ENCODE measurements at places on chromosomes 4 and X.

DNA sequence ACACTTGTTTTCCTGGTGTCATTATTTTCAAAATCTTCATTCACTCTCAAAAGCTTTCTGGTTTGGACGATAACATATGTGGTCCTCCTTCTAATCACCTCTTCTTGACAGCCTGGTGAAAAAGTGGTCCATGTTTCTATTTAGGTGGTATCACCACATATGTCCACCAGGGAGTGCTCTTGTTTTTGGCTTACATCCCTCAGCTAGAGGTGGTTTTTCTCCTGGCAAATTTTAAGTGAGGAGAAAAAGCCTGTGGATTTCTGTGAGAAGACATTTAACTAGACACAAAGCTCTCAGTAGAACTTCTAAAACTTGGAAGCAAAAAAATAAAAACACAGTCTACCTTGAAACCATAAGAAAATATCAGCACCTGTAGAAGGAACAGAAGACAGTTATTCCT, 58.0 kb upstream of the FRMPD4 start:
- DNase-seq, result no peak

DNA sequence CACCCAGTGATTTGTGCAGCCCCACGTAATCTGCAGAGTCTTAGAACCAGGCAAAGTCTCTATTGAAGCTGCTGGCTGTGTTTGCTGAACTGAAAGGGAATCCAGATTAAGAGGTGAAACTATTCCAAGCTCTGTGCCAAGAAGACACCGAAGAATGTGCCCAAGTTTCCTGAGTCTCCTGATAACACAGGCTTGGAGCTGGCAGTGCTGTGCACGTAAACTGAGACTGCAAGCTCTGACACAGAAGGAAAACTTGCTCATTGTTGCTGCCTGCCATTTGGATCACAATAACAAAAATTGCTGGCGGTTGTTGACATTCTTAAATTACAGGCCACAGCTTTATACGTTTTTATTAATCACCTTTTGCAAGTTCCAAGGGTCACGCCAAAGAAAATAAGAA, 60.2 kb upstream of the VCX3B start:
- no peak for DNase-seq

DNA sequence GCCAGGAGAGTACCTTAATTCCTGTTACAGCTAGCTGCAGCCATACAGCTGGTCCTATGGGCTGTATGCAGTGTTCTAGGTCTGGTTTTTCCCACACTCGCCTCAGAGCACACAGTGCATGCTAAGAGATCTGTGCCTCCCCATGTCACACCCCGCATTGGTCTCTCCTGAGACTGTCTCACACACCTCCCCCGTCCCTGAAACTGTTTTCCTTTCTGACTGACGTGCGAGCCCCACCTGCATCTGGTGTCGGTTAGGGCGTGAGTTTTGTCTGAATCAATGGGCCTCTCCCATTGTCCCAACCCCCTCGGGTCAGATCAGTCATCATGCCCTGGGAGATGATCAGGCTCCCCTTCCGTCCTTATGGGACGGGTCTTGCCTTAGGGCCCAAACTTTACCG, 3.4 kb upstream of the UGT8 start:
- no peak for DNase-seq

GRCh38 chrX:116499780-116500179, 37.0 kb upstream of the CT83 start:
- no peak for DNase-seq
